ENCODE measurements at places on chromosomes 4 and X.

GRCh38 chrX:103275947-103276567, 493 bp downstream of the TCEAL5 start:
- no peak for DNase-seq

GRCh38 chrX:13432414-13433297, 112.8 kb upstream of the ATXN3L start:
- peak; percentile 98 for DNase-seq

DNA sequence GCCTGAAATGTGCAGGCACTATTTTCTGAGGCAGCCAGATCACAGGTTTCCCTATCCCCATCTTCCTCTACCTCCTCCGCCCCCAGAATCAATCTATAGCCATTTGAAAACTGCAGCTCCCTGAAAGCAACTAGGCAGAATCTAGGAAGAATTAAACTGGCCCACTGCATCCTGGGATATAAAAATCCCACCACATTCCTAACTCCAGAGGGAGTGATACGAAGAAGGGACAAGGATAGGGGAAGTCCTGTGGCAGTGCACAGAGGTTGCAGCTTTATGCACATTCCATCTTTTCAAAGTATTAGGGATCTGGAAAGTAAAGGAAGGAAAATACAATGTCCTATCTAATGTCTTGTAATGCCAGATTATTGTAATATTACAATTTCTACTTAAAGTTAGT, 18.3 kb upstream of the HERC3 start:
- DNase-seq, result no peak

DNA sequence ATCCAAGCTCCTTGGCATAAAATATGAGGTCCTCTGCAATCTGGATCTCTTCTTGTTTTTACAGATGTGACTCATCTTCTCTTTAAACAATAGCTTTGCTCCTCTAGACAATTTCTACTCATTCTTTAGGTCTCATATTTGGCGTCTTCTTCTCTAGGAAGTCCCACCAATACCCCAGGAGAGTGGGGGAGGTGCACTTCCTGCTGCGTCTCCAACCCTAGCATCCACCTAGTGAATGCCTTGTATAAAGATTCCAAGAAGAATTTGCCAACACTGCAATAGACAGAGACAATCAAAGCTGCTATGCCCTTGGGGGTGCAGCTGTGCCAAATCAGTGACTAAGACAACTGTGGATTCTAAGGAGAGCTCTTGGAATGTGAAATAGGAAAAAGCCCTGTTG, 45.7 kb upstream of the SLC10A7 start:
- DNase-seq, result peak; percentile 10

GRCh38 chr4:88106205-88106604, 52.2 kb downstream of the ABCG2 start:
- DNase-seq, result no peak

- DNase-seq, result no peak
These were observed 19.1 kb upstream of the CXCL11 start for GRCh38 chr4:76055016-76055415.

- no peak for DNase-seq
These were observed 24.8 kb upstream of the AFAP1 start for GRCh38 chr4:7964459-7964858.

- no peak for DNase-seq
These were observed 80.1 kb downstream of the HDAC8 start for GRCh38 chrX:72492499-72492898.

DNA sequence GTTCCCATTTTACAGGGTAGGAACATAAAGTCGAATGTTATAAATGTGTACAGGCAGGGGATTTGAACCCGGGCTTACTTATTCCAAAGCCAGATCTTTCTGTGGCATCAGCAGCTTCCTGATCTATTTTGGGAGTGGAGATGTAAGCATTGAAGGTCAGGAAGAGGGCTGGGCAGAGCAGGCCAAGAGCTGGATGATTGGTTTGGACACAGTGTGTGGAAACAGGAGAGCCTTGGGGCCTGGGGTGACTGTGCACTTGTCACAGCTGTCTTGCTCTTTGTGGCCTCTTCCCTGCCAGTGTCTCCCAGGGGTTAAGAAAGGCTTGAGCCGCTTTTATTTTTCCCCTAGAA, 127.9 kb upstream of the ENPP6 start:
- DNase-seq, result no peak

- no peak for DNase-seq
These were observed 15.3 kb downstream of the CPZ start for GRCh38 chr4:8607603-8608481.

GRCh38 chr4:17316566-17316965, 195.3 kb downstream of the QDPR start:
- no peak for DNase-seq

- peak; percentile 6 for DNase-seq
These were observed 59.2 kb downstream of the ADGRG2 start for GRCh38 chrX:19063030-19063429.

DNA sequence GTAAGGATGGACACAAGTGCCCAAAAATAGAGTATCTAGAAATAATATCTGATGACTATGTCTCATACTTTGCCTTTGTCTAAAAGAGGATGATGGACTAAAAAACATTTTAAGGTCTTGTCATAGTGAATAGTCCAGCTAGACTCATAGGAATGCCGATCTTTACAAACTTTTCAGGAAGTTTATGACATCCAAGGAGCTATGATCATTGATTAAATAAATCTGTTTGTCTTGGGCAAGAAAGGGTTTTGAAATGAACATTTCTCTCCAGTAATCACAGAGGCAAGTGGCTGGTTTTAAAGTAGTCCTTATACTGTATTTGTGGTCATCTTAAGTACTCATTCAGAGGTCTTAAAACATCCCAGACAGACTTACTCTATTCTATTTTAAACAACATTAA, 109.8 kb downstream of the MAPK10 start:
- peak; percentile 74 for DNase-seq

- DNase-seq, result no peak
These were observed 6.9 kb downstream of the SHROOM3 start for GRCh38 chr4:76441881-76442280.

DNA sequence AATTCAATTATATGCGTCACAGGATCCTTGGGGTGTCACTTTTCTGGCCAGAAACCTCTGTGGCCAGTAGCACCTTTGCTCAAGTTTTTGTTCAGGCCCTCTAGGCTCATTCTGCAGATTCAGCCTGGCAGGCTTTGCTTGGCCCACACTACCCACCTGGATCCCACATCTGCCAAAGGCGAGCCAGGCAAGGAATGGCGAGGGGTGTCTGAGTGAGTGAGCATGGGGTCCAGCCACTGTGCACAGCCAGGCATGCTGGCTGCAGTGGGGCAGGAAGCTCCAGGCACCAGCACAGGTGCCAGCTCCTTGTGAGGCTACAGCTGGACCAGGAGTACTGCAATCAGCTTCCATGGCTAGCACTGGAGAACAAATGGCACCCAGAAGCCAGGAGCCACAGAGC, 914.9 kb downstream of the FSTL5 start:
- no peak for DNase-seq

DNA sequence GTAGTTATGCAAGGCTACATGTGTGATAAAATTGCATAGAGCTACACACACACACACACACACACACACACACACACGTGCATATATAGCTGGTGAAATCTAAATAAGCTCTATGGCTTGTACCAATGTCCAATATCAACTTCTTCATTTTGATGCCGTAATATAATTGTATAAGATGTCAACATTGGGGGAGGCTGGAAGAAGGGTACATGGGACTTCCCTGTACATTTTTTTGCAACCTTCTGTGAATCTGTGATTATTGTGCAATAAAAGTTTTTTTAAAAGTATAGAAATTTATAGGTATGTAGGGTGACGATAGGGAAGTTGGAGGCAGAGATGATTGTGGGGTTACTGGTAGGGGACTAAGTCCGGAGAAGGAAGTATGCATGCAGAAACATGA, 105.5 kb downstream of the HDAC8 start:
- no peak for DNase-seq

DNA sequence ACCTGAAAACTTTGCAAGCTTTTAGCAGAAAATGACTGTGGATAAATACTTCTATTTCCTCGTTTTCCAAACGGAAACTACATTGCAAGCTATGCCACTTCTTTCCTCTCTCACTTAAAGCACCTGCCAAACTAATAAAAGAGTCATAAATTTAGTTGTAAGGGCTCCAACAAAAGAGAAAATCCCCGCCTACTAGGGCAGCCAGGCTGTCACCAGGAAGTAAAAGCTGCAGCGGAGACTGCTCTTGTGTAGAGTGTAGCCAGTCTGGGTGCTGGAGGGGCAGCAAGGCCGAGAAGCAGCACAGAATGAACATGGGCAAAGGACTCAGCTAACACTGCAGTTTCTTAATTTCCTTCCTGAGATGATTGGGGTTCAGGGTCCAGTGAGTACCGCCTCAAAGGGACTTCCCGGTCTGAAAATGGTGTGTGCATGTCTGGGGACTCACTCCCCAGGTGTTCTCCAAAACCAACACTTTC, 89.3 kb upstream of the MAML3 start:
- no peak for DNase-seq

DNA sequence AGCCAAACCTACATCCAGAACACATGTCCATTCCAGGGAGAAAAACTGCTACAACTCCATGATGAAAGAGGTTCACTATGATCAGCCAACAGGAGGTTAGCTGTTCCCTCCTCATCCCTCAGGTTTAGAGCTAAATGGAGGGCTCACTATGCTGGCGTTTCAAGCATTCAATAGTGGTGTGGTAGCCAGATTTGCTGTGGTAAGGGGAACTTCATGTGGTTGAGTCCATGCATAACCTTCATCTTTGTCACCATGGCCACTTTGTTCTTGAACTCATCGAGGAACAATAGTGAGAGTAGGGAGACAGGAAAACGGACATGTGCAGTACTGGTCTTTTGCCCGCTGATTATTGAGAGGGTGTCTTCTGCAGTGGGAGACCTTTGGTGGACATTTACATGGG, 33.8 kb downstream of the ALPK1 start:
- DNase-seq, result no peak

DNA sequence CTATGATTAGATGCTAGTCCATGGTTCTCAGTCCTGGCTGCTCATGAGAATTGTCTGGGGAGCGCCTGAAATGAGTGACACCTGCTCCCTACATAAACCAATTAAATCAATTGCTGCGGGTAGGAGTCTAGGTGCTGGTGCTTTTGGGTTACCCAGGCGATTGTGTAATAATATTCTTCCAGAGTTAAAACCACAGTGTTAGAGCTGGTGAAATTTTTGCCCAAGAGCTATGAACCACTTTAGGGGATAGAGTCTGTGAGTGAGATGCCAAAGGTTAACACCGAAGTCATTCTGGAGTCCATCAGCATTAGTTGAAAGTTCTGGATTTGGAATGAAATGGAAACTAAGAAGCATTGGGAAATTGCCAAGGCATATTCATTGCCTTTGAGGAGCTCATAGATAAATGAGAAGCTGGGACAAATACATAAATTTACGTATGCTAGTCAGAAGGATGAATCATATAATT, 15.3 kb downstream of the PDK3 start:
- DNase-seq, result no peak

GRCh38 chrX:31656013-31656412, 584.2 kb upstream of the FTHL17 start:
- peak; percentile 0 for DNase-seq

GRCh38 chr4:102585329-102585728, 84.2 kb downstream of the NFKB1 start:
- DNase-seq, result no peak

DNA sequence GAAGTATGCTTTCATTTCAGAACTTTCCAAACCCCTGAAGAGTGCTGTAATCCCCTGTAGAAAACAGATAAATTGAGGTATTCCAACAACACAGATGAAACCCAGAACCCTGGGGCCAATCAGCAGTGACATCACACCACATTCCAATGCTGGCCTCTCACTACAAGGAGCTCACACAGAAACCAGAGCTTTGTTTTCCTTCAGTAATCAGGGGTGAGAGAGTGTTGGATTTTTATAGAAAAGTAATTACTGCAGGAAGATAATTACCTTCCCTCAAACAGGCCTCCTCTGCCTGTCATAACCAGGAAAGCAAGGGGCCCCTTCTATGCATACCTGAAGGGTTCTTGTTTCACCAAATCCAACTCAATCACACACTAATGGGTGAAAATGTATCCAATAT, 246.2 kb downstream of the SCFD2 start:
- peak; percentile 77 for DNase-seq

DNA sequence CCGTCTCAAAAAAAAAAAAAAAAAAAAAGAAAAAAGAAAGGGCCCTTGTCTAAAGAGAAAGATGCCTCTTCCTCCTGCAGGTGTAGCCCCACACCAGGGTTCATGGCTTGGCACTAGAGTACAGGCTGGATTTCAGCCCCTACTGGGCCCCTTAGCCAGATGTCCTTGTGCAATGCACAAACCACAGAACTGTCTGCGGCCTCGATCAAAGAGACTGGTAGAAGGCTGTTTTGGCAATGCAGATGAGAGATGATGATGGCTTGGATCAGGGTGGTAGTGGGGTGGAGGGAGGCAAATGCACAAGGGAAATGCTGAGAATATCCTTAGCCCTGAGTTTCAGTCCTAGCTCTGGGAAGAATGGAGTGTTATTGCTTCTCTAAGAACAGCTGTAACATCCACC, 26.5 kb upstream of the TSR2 start:
- peak; percentile 48 for DNase-seq

DNA sequence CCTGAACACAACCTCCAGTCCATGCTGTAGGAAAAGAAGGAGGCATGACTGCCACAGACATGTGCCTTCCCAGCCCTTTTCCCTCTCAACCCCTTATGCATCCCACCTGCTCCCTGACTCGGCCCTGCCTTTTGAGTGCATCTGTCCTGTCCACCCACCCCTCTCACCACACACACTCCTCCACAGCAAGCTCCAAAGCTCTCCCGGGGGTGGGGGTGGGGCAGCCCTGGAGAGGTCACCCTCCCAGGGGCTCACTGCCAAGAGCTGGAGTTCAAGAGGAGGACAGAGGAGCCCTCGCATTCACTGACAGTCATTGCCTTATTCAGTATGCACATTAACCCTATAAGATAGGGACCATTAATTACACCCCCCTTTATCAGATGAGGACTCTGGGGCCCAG, 46.6 kb upstream of the MAMLD1 start:
- no peak for DNase-seq

- DNase-seq, result peak; percentile 47
These were observed 165.4 kb upstream of the WDR1 start for GRCh38 chr4:10281996-10282395.

DNA sequence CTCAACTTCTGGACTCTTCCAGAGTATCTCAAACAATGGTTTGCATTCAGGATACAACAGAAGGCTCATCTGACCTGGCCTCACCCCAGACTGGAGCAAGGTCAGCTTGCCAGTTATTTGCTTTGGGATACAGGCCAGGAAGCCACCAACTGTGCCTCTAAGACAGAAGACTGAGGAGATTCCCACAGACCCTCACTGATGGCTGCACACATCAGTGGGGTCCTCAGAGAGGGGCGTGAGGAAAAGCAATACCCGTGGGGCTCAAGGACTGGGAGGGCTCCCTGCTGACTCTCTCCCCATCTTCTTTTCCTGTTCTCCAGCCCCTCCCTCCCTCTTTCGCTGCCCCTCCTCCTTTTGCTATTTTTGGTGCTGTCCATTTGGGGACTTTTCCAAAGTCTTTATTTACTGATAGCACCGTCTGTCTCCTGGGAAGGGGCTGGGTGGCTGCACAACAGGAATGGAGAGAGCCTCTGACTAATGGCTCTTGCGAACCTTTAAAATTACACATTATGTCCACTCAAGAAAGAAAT, 23.2 kb downstream of the RELL1 start:
- DNase-seq, result no peak

- DNase-seq, result no peak
These were observed 17.6 kb downstream of the SLC2A9 start for GRCh38 chr4:10003666-10004065.

Measured in AG10803 (cell line).